Stimulated activated CD4-positive, alpha-beta T cell treated with anti-CD3 and anti-CD28 coated beads, Interleukin-15, amount 100 ng/mL, for 48 hours (primary cell): ENCODE measurements at places on chromosomes 2 and 18.

DNA sequence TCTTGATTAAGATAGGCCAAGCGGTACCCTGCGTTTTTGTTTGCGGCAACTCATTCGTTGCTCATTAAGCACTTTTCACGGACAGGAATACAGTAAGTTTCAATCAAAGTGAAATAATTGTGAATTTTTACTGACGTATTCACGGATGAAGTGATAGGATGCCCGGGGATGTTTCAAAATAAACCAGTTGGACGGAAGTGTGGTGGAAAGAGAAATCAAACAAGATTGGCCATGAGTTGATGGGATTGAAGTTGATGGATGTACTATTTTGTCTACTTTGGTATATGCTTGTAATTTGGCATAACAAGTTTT lies 481 bp downstream of the TMEM177 start:
- DNase-seq, result no peak

DNA sequence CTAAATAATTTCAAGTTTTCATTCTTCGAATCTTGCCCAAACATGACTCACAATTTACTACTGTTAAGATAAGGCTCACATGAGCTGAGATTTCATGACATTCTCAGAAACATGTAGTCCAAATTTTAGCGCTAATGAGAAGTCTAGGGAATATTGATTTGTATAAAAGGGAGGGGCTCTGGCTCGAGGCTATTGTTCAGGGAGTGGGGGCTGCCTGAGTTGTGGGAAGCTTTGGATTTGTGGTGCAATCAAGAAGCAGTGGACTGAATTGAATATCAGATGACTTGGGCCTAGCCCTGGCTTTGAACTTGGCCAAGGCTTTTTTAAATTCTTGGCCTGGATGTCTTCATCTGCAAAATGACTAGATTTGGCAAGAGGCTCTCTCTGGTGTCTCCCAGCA lies 674.9 kb upstream of the FANCL start:
- DNase-seq, result no peak

DNA sequence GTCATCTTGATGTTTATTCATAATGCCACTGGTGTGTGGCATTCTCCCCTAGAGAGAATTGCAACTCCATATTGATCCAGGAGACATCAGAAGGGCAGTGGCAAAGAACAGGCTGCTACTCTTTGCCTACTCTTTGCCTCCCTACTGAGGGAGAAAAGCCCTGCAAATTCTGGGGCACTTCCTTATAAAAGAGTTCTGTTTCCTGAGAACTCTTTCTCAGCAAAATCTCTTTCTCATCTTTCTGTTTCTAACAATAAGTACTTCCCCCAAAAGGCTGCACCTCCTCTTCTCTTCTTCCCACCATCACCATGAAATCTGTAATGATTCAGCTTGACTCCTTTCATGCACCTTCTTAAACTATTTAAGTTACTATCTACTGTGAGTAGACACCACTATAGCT lies 270.3 kb downstream of the MREG start:
- no peak for DNase-seq

GRCh38 chr2:86315084-86315483 lies 22.3 kb downstream of the REEP1 start:
- DNase-seq, result no peak

DNA sequence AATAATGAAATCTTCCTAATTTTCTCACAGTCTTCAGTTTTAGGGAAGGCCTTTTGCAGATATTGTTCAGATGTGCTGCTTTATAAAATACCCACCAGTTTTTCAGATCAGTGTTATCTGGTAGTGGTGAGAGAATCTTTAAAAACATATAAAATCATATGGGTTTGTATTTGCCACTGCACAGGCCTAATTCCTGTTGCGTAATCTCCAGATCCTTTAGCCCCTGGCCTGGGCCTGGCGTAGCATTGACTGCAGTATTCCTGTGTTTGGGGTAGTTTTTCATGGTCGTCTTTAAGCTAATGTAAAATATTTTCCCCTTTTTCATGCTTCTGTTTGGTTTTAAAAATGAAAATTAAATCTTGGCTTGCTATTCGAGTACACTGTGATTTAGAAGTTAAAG lies 43.2 kb downstream of the TSHZ1 start:
- no peak for DNase-seq

GRCh38 chr2:241563981-241564595 lies 5.5 kb downstream of the BOK start:
- DNase-seq, result no peak

- DNase-seq, result no peak
Observed at GRCh38 chr18:11183637-11184036, 34.3 kb upstream of the PIEZO2 start.

DNA sequence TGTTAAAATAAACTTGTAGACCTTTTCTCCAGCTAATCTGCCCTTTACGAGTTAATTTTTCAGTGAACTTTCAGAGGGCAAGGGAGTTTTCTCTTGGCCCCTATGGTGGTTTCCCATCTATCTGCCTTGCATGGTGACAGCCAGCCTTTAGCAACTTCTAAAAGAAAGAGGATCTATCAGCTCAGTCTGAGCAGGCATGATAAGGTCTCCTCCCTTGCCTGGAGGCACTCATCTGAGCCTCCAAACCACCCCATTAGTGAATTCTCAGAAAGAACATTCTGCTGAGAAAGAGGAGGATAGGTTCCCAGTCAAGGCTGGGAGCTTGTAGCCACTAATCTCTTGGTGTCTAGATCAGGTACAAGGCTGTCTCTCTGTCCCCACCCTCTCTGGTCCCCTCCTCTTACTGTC lies 10.7 kb upstream of the GYPC start:
- no peak for DNase-seq

GRCh38 chr2:67448648-67449047 lies 51.5 kb downstream of the ETAA1 start:
- no peak for DNase-seq

DNA sequence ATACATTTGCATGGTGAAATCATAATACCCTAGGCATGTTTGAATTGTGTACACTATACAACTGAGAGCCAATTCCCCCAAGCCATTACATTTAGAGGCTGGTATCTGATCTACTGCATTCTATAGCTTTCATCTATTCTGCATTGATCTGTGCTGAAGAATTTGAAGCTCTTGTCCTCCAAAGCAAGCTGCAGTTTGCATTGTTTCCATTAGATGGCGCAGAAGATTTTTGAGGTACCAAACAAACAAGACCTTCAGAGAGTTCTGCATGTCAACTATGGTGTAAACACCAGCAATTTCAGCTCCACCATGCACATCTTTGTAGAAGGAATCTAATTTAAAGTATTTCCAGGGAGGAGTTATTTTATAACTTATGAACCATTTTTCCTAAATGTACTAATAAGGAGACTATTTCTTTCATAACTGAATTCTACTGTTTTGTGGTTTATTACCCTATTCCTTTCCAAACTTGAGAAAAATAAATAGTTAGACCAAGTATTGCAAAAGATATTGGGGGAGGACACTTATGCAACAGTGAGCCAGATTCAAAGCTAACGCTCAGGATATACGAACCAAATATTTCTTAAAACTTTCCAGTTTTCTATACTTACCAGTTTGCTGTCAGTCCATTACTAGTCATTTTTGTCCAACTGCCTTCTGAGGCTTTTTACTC lies 761.8 kb upstream of the ACVR2A start:
- DNase-seq, result peak; percentile 30

DNA sequence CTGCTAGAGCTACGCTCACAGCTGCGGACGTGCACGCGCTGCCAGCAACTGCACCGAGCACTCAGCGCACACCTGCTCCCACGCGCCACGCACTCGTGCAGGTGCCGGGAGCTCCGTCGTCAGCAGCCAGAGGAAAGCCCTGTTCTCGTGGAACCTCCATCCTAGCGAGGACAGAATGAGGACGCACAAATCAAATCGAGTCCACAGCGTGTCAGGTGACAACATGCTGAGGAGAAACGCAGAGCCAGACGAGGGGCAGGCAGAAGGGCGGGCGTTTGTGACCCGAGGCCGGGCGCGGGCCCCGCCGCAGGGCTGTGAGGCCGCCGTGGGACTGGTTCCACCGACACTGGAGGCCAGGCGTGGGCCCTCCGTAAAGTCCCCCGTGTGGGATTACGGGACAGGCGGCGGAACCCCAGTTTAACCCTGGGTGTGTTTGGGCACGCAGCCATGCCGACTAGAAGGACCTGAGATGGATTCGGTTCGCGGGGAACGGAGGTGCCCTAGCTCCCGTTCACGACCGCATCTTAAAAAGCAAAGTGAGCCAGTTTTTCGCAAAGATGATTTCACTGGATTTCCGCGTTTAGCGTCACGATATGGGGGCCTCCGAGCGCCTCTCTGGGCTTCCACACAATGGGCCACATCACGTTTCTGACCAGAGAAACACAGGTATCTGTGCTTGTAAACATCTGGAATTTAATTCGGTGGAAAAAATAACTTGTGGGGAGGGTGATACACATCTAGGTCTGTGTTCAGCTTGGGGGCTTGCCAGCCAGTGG lies 26.9 kb upstream of the ALKAL2 start:
- no peak for DNase-seq

- DNase-seq, result no peak
Observed at GRCh38 chr2:178933493-178933892, 116.4 kb downstream of the CCDC141 start.

GRCh38 chr2:231877533-231878456 lies 48.4 kb downstream of the NPPC start:
- no peak for DNase-seq

- no peak for DNase-seq
Observed at GRCh38 chr2:118150294-118150693, 62.0 kb downstream of the INSIG2 start.

DNA sequence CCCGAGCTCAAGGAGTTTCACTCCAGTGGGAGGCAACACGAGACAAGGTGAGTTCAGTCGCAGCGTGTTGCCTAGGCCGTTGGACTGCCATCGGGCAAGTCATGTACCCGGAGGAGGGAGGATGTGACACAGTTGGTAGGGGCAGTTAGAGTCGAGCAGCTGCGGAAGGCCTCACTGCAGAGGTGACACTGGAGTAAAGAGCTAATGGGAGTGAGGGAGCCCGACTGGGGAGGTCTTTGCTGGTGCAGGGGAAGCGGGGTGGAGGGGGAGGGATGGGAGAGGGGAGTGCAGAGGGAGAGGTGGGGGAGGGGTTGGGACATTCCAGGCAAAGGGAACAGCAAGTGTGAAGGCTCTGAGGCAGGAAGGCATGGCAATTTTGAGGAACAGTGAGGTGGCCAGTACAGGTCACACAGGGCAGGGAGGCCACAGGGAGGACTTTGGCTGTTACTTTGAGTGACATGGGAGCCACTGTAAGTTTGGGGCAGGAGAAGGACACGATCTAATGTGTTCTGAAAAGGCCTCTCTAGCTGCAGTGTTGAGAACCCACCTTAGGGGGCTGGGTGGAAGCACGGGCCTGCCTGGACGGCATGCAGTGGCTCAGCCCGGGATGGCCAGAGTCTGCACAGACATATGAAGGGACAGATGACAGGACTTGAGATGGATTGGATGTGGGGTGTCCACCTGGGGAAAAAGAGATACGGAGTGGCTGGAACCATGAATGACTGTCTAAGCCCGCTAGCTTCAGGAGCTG lies 61.1 kb downstream of the KCNF1 start:
- no peak for DNase-seq

DNA sequence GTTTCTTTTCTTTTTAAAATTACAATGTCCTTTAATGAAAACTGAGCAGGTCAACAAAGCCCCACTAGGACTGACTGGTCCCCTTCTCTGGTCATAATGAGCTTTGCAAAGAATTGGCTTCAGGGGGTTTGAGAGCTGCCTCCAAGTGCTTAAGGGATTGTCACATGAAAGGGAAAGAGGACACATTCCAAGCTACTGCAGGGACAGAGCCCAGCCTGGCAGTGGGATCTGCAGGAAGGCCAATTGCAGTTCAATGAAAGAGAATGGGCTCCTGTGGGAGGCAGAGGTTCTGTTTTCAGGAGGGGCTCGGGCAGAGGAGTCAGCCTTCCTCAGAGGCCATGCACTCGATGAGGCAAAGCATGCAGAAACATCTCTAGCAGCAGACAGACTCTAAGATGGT lies 84.1 kb upstream of the ACKR3 start:
- no peak for DNase-seq

DNA sequence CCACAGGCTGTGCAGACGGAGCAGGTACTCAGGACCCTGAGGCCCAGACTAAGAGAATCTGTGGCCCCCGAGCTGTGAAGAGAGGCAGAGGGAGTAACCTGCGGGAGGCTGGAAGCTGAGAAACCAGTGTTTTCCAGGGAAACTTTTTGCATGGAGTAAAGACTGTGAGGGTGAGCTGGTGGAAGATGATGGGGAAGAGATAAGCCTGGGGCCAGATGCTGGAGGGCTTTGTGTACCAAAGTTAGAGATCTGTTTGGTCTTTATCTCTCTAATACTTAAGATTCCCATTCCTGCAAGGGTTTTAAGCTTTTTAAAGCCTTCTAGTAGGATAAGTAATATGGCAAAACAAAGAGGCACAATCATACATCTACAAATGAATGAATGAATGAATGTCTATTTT lies 43.7 kb upstream of the MEX3C start:
- no peak for DNase-seq

DNA sequence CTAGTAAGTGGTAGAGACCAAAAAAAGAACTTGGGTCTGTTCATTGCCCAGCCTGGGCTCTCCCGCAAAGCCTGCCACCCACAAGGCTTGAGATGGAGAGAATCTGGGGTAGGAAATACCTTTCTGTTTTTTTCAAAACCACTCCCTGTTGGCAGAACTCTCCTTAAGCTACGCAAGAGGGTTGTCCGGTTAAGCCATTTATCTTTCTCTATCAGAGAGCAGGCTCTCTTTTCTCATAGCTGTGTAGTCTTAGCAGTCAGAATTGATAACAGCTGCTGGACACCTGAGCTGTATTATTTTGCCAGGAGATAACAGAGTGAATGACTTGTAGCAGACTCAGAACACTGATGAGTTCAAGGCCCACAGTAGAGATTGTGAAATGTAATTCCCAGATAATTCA lies 1088.1 kb downstream of the TSN start:
- DNase-seq, result no peak

GRCh38 chr2:65746931-65747675 lies 314.7 kb upstream of the SPRED2 start:
- no peak for DNase-seq

DNA sequence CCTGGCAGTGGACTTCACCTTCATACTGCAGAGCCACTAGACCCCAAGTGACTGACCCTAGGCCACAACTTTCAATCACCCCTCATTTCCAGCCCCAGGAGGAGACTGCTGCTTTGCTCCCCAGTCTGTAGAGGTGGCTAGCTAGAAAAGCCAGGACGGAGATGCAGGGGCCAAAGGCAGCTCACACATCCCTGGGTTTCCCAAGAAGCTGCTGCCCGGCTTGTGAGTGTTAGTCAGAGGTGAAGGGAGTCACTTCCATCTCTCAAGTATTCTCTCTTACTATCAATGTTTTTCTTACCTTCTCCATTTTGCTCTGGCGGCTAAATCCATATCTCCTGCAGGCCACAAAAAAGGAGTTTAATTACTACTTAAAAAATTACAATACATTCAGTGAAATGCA lies 36.2 kb downstream of the CCDC93 start:
- DNase-seq, result no peak

- DNase-seq, result peak; percentile 12
Observed at GRCh38 chr2:190846746-190847145, 33.9 kb upstream of the GLS start.
